ENCODE measurements at places on chromosomes 4 and X. TPM values are rescaled to one million over a fixed set of nuclear protein-coding genes. Genes with fewer than 3 reads are reported as not detected.
A peak's percentile ranks its signal among the peaks of the same experiment; 100 is the strongest.

- no peaks in the 10 kb centered on the region for H3K4me1 ChIP-seq
- H3K4me3 ChIP-seq = no peak overlapping the region
- H3K36me3 ChIP-seq = no peaks in the 10 kb centered on the region
- no peak for DNase-seq
- H3K27me3 ChIP-seq = no peaks in the 10 kb centered on the region
Observed at GRCh38 chr4:6095023-6095752, 77.0 kb upstream of the C4orf50 start.

GRCh38 chrX:30888526-30889146 lies 418 bp downstream of the TAB3 start:
- H3K27me3 ChIP-seq = no peaks in the 10 kb centered on the region
- peak overlapping the region; percentile 86 for H3K27ac ChIP-seq
- no peaks in the 10 kb centered on the region for H3K36me3 ChIP-seq
- DNase-seq = no peak

GRCh38 chr4:88807499-88807898 lies 109.9 kb upstream of the NAP1L5 start:
- peaks cover 47% of the 10 kb centered on the region for H3K4me1 ChIP-seq
- H3K27me3 ChIP-seq = no peaks in the 10 kb centered on the region
- H3K4me3 ChIP-seq = no peak overlapping the region
- no peak for DNase-seq
- H3K36me3 ChIP-seq = no peaks in the 10 kb centered on the region

- H3K4me3 ChIP-seq = no peak overlapping the region
- no peaks in the 10 kb centered on the region for H3K27me3 ChIP-seq
- no peaks in the 10 kb centered on the region for H3K36me3 ChIP-seq
- no peak for DNase-seq
Observed at GRCh38 chr4:101862595-101862994, 72.1 kb downstream of the BANK1 start.

DNA sequence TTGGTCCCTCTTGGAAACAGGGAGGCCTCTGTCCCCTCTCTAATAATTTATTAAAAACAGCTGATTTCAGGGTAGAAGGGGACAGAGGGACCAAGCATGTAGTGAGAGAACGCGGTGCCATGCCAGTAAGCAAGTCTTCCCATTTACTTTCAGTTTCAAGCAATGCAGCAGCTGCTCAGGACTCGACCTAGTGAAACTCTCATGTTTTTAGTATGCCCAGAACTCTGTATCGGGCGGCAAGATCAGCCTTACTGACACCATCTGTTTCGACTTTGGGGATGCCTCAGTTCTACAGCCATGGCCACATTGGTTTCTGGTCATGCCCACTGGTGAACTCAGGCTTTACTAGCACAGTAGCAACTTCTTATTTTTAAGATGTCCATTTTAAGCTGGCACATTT lies 40.6 kb downstream of the ZNF81 start:
- no peaks in the 10 kb centered on the region for H3K27me3 ChIP-seq
- no peak overlapping the region for H3K27ac ChIP-seq
- no peaks in the 10 kb centered on the region for H3K36me3 ChIP-seq
- H3K4me1 ChIP-seq = no peaks in the 10 kb centered on the region

DNA sequence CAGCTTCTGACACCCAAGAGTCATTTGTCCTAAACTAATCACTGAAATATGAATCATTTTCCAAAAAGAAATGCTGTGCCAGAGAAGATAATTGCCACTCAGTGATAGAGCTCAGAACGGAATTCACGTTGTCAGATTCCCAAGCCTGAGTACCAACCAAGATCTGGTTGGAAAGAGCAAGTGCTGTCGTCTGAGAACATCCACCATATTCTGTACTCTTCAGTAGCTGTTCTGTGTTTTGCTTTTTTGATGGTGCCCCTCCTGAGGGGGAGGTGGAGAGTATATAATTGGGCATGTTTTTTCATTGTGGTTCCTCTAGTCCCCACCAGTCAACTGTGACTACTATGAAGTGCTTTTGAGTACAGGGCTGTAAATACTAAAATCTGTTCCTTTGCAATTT lies 13.2 kb downstream of the RUFY3 start:
- peak overlapping the region; percentile 68 for H3K27ac ChIP-seq
- DNase-seq = no peak
- H3K4me3 ChIP-seq = peak overlapping the region; percentile 48
- no peaks in the 10 kb centered on the region for H3K27me3 ChIP-seq

GRCh38 chr4:57355101-57355665 lies 245.0 kb upstream of the IGFBP7 start:
- DNase-seq = no peak
- no peaks in the 10 kb centered on the region for H3K27me3 ChIP-seq
- no peaks in the 10 kb centered on the region for H3K4me1 ChIP-seq
- no peak overlapping the region for H3K27ac ChIP-seq

DNA sequence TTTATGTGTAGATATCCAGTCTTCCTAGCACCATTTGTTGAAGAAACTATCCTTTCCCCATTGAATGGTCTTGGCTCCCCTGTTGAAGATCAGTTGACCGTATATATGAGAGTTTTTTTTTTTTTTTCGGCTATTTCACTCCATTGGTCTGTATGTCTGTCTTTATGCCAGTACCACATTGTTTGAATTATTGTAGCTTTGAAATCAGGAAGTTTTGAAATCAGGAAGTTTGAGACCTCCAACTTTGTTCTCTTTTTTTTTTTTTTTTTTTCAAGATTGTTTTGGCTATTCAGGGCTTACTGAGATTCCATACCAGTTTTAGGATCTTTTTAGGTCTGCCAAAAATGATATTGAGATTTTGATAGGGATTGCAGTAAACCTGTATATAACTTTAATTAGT lies 4.3 kb upstream of the SCD5 start:
- H3K4me3 ChIP-seq = no peak overlapping the region
- no peak overlapping the region for H3K27ac ChIP-seq
- no peak for DNase-seq
- H3K4me1 ChIP-seq = peaks cover 11% of the 10 kb centered on the region
- H3K27me3 ChIP-seq = peaks cover 12% of the 10 kb centered on the region
- no peaks in the 10 kb centered on the region for H3K36me3 ChIP-seq

GRCh38 chrX:33605997-33606396 lies 394.6 kb upstream of the DMD start:
- DNase-seq = no peak
- no peaks in the 10 kb centered on the region for H3K4me1 ChIP-seq
- H3K27me3 ChIP-seq = no peaks in the 10 kb centered on the region
- H3K36me3 ChIP-seq = no peaks in the 10 kb centered on the region

DNA sequence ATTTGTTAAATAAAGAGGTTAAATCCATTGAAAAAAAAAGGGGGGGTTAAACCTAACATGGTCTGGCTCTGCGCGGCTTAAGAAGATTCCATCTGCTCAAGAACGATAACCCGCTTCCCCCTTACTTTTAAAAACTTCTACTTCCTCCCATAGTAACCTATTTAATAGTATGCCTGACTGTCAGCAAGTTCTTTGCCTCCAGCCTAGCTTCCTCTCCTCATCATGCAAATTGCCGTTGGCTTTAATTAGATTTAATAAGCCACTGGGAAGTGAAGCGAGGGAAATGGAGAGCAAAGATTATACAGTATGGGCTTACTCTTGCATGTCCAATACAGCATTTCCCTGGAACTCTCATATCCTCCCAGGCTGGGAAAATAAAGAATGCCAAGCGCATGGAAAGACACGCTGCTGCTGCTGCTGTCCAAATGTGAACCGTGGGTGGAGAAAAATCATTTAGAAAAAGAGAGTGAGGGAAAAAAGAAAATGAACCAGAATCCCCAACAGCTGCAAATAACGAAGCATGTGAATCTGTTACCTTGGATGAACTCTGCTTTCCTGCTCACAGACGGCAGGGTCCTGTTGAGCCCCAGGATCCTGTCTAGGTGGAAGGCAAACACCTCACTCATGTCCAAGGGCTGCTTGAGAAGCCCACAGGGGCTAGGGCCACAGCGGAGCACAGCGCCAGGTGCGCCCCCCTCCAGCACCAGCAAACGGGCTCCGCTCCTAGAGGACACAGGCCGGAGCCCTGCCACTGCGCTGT lies 2.7 kb downstream of the GASK1B start:
- H3K4me1 ChIP-seq = peaks cover 31% of the 10 kb centered on the region
- H3K4me3 ChIP-seq = peak overlapping the region; percentile 53
- H3K27ac ChIP-seq = peak overlapping the region; percentile 74
- no peaks in the 10 kb centered on the region for H3K27me3 ChIP-seq
- H3K36me3 ChIP-seq = no peaks in the 10 kb centered on the region

DNA sequence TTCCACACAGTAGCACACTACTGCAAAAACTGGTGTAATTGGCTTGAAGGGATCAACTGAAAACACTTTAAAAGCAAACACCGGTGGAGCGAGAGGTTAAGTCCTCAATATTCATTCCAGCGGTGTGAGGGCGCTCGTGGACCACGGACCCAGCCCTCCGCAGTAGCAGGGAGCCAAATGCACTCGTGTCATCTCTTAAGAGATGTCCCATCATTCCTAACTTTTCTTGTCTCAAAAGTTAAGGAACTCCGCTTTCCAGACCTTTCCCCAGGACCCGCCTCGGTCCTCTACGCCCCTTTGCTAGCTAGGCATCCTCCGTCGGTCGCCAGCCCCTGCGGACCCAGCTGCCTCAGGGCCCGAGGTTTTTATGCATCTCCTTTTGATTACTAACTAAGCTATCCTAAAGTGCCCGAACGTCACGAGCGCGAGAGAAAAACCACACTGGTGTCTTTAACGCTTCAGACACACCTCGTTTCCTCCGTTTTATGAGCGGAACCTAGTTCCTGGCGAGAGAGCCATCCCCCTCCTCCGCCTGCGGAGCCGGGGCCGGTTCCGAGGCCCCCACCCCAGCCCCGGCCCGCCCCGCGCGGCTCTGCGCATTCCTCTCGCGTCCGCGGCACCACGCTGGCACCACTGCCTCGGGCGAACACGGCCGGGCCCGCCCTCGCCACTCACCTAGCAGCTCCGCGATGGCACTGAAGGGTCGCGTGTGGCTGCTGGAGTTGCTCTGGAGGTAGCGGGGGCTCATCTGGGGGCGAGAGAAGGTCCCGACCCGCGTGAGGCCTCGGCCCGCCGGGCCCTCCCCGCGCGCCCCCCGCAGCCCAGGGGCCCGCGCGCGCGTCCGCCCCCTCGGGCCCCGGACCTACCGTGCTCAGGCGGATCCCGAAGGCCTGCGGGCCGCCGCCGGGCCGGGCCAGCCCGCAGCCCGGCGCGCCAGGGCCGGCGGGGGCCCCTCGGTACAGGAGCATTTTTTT lies 723 bp downstream of the MORC4 start:
- no peaks in the 10 kb centered on the region for H3K27me3 ChIP-seq
- no peaks in the 10 kb centered on the region for H3K36me3 ChIP-seq
- peak overlapping the region; percentile 64 for H3K4me3 ChIP-seq
- H3K27ac ChIP-seq = peak overlapping the region; percentile 49
- DNase-seq = peak; percentile 53

- no peaks in the 10 kb centered on the region for H3K4me1 ChIP-seq
- no peak overlapping the region for H3K4me3 ChIP-seq
- peaks cover 6% of the 10 kb centered on the region for H3K27me3 ChIP-seq
- no peak overlapping the region for H3K27ac ChIP-seq
- no peaks in the 10 kb centered on the region for H3K36me3 ChIP-seq
- DNase-seq = no peak
Observed at GRCh38 chr4:149964001-149964796, 114.0 kb upstream of the DCLK2 start.

DNA sequence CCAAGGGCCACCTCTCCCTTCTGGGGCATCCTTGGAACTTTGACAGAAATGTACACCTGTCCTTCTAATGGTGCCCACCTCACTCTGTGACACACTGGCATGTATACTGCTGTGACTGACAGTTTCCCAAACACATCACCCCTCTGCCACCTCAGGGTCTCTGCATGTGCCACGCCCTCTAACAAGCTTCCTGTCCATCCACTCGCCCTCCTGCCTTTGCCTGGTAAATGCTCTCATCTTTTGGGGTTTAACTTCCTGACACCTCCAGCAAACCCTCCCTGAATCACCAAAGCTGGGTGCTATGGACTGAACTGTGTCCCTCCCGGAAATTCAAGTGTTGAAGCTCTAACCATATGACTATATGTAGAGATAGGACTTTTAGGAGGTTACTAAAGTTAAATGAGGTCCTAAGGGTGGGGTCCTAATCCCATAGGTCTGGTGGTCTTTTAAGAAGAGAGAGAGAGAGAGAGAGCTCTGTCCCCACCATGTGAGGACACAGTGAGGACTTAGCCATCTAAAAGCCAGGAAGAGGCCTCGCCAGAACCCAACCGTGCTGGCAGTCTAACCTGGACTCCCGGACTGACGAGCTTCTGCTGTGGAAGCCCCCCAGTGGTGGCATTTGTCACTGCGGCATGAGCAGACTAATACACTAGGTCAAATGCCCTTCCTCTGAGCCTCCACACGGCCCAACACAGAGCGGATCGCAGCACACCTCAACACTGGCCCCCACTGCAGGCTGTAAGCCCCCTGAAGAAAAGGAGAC lies 95.6 kb downstream of the AFAP1 start:
- H3K4me1 ChIP-seq = peaks cover 35% of the 10 kb centered on the region
- H3K27ac ChIP-seq = peak overlapping the region; percentile 69
- peaks cover 5% of the 10 kb centered on the region for H3K36me3 ChIP-seq
- H3K4me3 ChIP-seq = no peak overlapping the region
- peak; percentile 83 for DNase-seq

DNA sequence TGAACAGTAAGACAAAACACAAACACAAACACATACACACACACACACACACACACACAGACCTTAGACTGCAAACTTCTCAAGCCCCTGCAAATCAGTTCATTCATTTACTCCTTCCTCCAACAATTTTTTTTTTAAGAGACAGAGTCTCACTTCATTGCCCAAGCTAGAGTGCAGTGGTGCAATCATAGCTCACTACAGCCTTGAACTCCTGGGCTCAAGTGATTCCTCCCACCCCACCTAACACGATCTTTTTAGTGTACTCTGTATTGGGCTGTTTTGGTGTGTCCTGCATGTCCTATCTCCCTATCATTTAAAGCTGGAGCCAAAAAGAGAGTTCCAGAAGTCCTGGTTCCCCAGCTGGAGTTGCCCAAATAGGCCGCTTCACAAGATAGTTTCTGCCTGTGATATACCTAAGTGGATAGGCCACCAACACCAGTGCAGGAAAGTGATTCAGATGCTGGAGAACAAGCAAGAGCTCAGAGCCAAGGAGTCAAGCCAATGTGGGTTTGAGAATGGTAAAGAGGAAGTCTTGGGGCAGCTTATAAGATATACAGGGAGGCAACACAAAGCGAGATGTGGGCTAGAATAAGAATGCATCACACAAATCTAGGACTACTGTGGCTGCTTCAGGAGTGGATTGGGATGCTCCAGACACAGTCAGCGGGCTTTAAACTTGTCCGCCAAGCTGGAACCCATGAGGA lies 85.4 kb upstream of the RAPGEF2 start:
- H3K36me3 ChIP-seq = no peaks in the 10 kb centered on the region
- no peaks in the 10 kb centered on the region for H3K27me3 ChIP-seq
- H3K4me3 ChIP-seq = no peak overlapping the region
- H3K4me1 ChIP-seq = no peaks in the 10 kb centered on the region
- DNase-seq = no peak

TRAPPC11 gene
- 38.6 TPM for total RNA-seq

RTL3 gene
- not detected for total RNA-seq

CETN2 gene
- 33.2 TPM for total RNA-seq

NOX1 gene
- total RNA-seq = not detected

BGN gene
- 157 TPM for total RNA-seq

PCYT1B gene
- 1.2 TPM for total RNA-seq

CCDC110 gene
- total RNA-seq = 0.44 TPM
